AG09319 (cell line): ENCODE measurements at places on chromosomes 5 and 9.

- DNase-seq = no peak
Observed at GRCh38 chr5:168740811-168741213, 161.6 kb upstream of the PANK3 start.

DNA sequence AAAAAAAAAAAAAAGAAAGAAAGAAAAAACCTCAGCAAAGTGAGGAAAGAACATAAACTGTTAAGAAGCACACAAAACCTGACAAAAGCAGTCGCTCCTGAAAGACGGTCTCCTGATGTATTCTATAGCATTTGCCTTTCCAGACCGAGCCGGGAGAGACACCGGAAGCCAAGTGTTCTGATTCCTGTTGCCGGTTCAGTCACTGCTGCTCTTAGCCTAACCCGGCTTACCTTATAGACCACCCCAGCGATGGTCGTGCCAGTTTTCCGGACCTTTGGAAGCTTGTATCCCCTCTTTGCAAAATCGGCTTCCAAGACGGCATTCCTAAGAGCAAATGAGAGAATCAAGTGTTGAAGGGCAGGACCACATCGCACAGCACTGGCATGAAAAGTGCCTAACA lies 630 bp downstream of the PSMB7 start:
- no peak for DNase-seq

DNA sequence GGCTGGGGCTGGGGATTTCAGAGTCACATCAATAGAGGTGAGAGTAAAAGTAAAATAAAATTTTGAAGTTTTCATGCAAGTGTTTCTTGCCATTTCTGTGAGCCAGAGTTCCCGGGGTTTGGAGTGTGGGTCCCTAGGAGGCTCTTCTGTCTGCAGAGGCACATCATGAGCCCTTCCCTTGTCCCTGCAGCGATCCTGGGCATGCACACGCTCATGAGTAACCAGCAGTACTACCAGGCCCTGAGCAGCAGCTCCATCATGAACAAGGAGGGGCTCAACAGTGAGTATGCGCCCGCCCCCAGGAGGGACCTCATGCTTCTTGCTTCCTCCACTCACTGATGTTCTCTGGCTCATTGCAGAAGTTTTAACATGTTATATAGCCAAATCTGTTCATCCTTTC lies 61.1 kb downstream of the TMOD1 start:
- no peak for DNase-seq

- DNase-seq = no peak
Observed at GRCh38 chr5:154275566-154275965, 85.0 kb downstream of the GALNT10 start.

- no peak for DNase-seq
Observed at GRCh38 chr5:91177085-91177484, 206.0 kb downstream of the ARRDC3 start.

- DNase-seq = no peak
Observed at GRCh38 chr5:585556-585955, 26.6 kb upstream of the CEP72 start.

- no peak for DNase-seq
Observed at GRCh38 chr9:99051406-99051805, 53.5 kb upstream of the TGFBR1 start.

- DNase-seq = no peak
Observed at GRCh38 chr9:109017061-109017460, 3.8 kb upstream of the CTNNAL1 start.

GRCh38 chr9:27755846-27756245 lies 182.6 kb upstream of the C9orf72 start:
- DNase-seq = no peak

DNA sequence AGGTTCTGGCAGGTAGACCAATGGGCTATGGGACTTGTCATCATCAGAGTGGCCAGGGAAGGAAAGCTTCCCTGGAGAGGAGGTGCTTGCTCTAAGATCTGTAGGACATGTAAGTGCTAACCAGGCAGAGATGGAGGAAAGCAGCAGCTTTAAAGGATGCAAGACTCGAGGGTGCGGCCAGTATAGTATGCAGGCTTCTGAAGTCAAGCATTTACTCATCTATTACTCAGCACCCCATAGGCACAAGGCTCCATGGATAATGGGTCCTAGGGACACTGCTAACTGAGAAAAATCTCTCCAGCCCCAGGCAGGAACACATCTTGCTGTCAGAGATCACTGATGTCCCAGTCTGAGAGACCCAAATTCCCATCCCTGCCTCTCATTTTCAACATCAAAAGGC lies 49.7 kb downstream of the WWC1 start:
- no peak for DNase-seq

DNA sequence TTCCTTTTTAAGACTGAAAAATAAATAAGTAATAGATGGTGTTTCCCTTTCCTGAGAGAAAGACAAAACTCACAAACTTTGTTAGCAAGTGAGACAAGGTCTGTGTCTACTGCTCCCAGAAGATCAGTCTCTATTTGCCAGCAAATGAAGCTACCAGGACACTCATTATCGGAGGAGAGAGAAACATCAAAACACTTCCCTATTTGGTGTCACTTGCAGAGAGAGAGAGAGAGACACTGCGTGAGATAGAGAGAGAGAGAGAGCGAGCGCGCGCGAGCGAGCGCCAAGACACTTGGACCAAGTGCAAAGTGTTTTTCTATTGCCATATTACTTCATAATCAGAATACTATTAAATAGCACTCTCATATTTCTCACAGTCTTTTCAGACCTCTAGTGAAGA lies 142.7 kb downstream of the KCNN2 start:
- DNase-seq = no peak

GRCh38 chr5:34055667-34056066 lies 12.7 kb upstream of the C1QTNF3 start:
- DNase-seq = no peak

- no peak for DNase-seq
Observed at GRCh38 chr9:100352201-100352726, 478 bp downstream of the TEX10 start.

- DNase-seq = no peak
Observed at GRCh38 chr5:50340757-50341156, 100.3 kb downstream of the EMB start.

GRCh38 chr9:121398374-121398773 lies 28.3 kb upstream of the STOM start:
- DNase-seq = peak; percentile 95

- no peak for DNase-seq
Observed at GRCh38 chr9:124741149-124741548, 30.0 kb downstream of the NR6A1 start.

DNA sequence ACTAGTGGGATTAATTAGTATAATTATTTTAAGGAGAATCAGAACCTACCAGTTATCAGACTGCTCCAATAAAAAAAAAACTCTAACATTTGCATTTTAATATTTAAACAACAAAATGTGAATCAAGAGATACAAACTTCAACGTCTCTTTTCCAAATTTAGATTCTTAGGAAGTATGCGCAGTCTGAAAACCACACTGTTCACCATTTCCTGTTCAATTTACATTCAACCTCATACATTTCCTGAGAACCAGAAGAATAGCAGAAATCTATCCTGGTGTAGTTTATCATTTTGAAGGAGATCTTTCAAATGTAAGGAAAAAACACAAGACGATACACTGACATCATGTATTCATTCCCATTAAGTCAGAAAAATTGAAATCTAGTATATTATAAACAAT lies 869.2 kb downstream of the EFNA5 start:
- no peak for DNase-seq

GRCh38 chr9:18385696-18386490 lies 88.1 kb upstream of the ADAMTSL1 start:
- no peak for DNase-seq

GRCh38 chr5:87389296-87390034 lies 23.3 kb downstream of the CCNH start:
- no peak for DNase-seq

- no peak for DNase-seq
Observed at GRCh38 chr5:1562599-1562998, 38.8 kb upstream of the LPCAT1 start.

- DNase-seq = no peak
Observed at GRCh38 chr9:137251490-137252268, 593 bp downstream of the STPG3 start.

GRCh38 chr5:1167728-1168709 lies 33.4 kb upstream of the SLC6A19 start:
- DNase-seq = peak; percentile 43

DNA sequence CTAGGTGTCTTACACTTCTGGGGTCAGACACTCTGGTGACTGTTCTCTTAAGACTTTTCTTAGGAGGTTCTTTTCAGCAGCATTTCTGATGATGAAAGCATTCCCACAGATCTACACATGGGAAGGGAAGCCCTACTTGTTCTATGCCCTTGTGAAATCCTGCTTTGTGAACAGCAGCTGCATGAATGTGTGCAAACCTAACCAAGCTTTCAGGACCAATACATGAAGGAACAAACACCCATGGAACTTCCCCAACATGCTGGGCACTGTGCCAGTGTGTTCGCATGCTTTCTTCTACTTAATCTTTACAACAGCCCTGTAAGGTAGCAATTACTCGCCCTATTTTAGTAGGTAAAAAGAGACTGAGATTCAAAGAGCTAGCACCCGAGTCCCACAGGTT lies 439.9 kb upstream of the KLF4 start:
- no peak for DNase-seq

DNA sequence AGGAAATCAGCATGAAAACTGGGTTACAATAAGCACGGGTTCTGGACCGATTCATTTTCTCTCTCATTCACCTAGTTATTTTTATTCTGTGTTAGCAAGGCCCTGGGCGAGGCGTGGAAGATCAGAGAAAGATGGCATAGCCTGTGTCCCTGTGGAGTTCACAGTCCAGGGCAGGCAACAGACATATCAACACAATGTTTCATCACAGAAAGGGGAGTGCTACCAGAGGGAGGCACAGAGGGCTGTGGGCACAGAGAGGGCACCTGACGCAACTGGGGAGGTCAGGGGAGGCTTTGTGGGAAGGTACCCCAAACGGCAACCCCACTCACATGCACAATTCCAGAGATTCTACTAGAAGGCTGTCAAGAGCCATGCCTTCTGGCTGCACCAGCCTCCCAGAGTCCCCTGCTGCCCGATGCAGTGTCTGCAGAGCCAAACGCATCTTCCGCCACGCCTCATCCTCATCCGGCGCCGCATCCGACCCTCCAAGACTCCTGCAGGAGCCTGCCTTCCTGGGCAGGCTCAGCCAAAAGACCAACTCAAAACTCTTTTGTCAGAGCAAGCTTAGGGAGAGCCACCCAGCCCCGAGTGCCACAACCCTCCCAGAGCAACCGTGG lies 1.4 kb downstream of the FAM193B start:
- DNase-seq = no peak

GRCh38 chr5:18152671-18153070 lies 518.4 kb downstream of the TAF11L14 start:
- no peak for DNase-seq

DNA sequence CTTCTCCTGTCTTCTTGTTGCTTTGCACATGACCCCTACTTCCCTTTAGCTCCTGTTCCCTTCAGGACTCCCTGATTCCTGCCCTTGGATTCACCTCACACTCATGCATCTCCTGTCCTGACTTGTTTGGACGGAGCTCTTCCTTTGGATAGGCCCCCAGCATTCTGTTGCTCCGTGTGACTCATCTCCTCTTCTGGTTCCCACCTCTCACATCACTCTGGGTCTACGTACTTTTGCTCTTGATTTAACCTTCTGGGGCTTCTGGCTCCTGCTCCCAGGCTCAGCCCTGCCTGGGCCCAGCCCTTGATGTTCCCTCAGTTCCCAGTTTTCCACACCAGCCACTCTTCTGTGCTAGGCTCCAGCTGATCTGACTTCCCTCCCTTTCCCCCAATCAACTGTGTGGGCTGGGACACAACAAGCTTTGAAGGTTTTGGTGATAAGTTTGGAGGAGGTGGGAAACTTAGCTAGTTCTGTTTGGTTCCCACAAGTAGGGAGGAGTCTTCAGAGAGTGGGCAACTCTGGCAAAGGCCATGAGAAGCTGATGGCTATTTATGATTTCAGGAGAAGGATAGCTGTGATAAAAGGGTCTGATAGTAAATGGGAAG lies 331.5 kb downstream of the ARHGEF28 start:
- no peak for DNase-seq

GRCh38 chr9:77433675-77434445 lies 214.3 kb downstream of the GNA14 start:
- DNase-seq = peak; percentile 41

- no peak for DNase-seq
Observed at GRCh38 chr5:143413958-143414669, 10.6 kb upstream of the NR3C1 start.

- no peak for DNase-seq
Observed at GRCh38 chr5:138402640-138403039, 36.2 kb upstream of the REEP2 start.

DNA sequence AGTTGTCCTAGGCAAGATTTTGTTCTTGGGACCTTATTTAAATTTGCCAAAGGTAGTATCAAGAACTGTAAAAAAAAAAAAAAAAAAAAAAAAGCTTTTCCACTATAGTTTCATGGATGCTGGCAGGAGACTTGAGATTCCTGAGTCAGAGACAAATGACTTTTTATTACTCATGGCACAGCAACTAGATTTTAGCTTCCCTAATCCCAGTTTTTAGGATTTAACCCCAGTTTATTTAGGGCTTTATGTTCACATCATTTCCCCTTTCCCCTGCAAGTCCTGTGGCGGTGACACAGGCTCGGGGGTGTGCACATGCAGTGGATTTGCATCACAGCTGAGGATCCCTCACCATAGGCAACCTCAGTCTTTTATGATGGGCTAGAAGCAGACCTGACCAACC lies 144.9 kb downstream of the GOLPH3 start:
- no peak for DNase-seq

DNA sequence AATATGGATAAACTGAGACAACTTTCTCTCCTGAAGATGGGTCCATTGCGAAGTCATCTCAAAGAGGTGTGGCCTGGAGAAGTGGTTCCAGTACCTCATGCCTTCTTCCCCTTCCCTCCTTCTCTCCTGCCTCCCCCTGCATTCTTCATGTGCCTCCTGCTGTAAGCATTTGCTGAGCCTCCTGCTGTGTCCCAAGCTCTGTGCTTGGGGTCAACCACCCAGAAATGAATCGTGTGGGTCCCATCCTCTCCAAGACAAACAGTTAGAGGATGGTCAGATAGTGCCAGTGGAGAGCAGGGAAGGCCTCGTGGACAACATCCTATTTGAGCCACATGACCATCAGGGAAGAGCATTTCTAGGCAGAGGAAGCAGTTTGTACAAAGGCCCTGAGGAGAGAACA lies 53.5 kb downstream of the KCNIP1 start:
- no peak for DNase-seq

DNA sequence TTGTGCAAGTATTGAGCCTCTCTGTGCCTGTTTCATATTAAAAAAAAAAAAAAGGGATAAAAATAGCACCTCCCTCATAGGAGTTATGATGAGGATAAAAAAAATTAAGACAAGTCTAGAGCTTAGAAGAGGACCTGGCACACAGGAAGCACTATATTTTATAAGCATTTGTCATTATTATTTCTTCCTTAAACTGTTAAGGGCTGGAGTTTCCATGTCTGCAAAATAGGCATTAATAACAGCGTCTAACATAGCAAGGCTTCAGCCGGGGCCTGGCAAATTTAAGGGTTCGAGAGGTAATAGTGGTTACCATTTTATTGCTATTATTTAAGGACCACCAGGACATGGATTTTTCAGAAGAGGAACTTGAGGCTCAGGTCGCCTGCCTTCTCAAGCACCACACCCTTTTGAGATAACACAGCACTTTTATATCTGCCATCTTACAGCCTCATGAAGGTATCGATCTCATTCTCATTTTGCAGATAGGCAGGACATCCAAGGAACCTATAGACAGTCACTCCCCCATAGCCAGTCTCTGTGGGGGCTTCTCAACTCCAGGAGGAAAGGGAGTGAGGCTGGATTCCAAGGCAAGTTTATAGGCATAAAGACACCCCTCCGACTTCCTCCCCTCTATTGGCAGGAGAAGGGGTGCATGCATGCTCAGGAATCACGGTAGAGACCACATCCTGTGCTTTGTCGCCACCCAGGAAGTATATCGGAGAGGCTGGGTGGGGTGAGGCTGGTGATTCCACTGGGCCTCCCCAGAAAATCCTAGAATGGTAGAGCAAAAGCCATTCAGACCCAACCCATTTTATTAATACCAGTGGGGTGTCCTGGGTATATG lies 2.4 kb downstream of the ANXA6 start:
- no peak for DNase-seq
